ENCODE measurements at places on chromosomes 6 and 20.

DNA sequence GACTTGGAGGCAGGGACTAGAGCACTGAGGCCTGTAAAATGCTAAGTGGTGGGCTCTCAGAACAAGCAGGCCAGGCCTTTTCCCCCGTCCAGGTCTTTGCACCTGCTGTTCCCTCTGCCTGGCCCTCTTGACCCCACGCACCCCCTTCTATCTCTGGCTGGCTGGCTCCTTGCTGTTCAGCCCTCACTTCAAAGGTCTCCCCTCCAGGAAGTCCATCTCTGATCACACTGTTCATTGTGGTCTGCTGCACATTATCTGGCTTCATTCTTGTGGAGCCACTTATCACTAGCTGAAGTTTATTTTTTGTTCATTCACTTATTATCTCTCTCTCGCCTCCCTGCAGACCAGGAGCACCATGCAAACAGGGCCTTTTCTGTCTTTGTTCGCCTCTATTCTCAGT, 24.5 kb downstream of the SLC13A3 start:
- DNase-seq = no peak

DNA sequence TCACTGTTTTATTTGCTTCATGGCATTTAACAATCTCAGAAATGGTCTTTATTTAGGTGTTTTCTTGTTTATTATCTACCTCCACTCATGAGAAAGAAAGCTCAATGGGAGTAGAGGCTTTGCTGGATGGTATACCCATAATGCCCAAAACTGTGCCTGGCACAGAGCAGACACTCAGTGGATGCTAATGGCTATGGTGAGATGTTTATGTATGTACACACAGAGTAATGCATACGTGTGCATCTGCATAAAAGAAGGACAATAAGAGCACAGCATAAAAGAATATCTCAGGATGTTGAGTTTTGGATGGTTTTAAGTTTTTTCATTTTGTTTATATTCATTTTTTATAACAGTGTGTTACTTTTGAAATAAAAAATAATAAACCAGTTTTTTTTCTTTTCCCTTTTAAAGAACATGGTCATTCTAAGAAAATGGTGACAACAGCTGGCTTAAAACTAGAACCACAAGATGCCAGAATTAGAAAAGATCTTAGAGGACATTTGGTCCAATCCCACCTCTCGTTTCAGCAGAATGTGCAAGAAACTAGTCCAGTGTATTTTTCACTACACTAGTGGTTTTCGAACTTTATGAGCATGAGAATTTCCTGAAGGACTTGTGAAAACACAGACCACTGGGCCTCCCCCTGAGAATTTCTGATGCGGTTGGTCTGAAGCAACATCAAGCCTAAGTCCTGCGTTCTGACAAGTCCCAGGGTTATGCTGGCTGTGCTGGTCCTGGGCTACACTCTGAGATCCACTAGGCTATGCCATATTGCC, 131.9 kb downstream of the FYN start:
- no peak for DNase-seq

DNA sequence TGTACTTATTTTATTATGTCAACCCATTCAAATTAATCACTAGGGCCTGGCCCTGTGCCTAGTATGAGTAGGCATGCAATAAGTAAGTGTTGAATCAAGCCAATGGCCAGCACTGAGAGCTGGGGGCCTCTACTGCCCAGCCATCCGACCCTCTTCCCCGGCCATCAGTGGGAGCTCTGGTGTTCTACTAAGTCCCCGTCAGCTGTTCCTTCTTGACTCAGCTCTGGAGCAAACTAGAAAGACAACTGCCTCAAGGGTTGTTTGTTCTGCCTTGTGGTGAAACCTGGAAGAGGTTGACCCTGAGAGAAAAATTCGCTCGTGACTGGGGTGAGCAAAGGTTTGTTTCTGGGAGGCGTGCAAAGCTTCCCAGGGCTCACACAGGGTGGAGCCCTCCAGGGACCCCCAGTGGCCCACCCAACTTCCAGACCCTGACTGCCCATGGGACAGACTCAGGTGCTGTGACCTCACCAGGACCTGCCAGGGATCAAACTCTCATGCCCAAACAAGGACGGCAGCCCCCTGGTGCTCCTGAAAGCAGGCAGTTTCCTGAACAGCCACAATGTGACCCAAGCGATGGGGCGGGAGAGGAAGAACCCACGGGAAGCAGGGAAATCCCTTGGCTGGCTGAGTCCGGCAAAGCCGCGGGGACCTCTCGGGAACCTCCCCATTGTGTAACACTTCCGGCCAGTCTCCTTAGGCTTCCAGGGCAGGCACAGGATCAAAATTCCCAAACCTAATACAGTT, 50.4 kb downstream of the BANF2 start:
- no peak for DNase-seq

DNA sequence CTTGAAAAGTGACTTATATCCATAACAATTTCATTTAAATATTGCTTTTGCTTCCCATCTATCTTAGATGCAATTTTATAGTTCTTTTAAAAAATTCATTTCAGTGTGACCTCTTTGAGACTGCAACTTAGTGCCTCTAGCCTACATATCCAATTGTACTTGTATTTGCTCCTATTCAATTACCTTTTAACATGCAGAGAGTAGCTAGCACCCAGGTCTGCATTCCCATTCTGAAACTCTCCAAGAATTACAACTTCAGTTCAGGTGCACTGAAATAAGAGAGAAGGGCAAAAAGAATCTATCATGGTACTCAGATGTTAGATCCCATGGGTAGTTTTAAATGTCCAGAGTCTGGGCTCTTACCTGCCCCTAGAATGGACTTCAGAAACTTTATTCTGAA, 765.4 kb upstream of the SLC35B3 start:
- DNase-seq = no peak

- DNase-seq = no peak
These were observed 79.9 kb upstream of the CCDC167 start for GRCh38 chr6:37579444-37580067.

DNA sequence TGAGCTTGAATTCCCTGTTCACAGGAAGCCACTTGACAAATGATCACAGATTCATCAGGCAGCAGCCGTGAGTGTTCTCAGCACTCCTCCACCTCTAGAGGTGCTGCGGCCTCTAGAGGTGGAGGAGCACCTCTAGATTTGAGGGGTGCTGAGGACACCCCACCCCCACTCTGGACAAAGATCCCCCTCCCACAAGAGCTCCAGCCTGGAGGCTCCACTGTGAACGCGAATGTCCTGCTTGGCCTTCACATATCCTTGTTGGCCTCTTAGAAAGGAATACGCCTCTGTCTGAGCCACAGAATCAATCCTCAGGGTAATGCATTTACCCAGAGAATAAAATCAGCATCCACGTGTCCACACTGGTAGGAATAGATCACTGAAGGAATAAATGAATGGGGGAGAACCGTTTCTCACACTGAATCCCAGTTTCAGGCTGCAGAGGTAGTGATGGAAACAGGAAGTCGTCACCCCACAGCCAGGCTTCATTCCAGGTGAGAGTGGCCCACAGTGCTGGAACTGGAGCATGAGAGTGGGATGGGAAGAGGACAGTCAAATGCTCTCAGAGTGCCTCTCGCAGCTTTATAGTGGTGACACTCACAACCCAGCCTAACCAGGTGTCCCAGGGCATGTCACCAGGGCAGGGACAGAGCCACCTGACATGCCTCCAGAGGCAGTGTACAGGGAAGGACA, 16.6 kb downstream of the NPEPL1 start:
- DNase-seq = no peak

GRCh38 chr6:83429857-83430610, 817 bp downstream of the ME1 start:
- no peak for DNase-seq

DNA sequence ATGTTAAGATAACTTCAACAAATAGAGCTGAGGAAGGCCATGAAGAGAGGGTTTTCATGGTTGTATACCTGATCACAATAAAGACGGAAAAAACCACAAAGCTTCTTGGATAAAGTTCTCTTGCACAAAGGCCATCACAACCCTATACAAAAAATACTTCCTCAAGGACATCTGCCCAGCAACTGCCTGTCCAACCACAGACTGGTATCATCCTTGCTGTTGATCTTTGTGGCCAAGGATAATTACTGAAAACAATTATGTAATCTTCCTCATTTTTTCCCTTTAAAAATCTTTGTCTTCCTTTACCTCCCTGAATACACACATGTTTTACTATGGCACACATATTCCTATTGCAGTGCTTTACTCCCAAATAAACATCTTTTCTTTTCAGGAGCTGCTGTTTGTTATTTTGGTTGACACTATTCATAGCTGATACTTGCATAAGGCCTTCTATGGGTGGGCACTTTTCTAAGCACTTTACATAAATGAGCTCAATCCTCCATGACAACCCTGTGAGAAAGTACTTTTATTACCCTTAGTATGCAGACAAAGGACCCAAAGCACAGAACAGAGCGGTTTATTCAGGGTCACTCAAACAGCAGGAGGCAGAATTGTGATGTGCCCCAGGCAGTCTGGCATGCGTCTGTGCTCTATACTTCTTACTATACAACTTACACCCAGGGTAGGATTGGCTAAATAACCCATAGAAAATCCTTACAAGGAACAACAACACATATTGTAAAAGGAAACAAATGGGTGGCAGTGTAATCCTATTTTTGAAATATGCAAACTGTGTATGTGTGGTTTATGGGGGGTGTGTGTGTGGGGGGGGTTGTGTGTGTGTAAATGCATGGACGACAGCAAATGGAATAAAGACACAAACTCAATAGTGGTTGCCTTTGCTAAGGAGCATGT, 35.1 kb downstream of the SNRNP48 start:
- DNase-seq = no peak

DNA sequence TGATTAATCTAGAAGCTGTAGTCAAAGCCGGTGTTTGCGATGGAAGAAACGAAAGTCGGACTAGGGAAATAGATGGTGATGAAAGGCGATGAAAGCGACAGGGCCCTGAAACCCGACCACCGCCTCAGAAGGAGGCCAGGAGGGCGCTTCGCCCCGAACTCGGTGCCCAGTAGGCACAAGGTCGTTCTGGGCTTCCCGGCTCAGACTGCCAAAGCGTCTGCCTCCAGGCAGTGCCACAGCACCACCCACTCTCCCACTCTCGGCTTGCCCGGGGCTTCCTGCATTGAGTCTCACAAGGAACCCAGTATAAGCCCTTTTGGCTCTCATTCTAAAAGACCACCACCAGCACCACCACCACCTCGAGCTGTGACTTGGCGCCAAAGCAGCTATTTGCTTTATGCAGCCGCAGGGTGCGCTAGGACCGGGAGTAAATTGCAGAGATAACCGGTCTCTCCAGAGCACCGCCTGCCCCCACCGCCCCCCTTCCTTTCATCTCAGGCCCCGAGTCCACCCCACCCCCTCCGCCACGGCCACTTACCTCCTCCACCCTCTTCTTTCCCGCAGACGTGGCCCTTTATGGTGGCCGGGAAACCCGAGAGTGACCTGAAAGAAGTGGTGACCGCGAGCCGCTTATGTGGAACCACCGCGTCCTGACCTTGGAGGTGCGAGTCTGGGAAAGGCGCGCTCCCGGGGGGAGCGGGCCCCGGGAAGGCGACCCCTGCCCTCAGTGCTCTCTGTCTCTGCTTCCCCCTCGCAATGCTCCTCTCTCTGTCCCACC, 2.4 kb downstream of the TCF21 start:
- DNase-seq = no peak

GRCh38 chr6:17042422-17043147, 59.3 kb upstream of the STMND1 start:
- peak; percentile 18 for DNase-seq

GRCh38 chr6:143773506-143774150, 69.5 kb upstream of the LTV1 start:
- DNase-seq = no peak

DNA sequence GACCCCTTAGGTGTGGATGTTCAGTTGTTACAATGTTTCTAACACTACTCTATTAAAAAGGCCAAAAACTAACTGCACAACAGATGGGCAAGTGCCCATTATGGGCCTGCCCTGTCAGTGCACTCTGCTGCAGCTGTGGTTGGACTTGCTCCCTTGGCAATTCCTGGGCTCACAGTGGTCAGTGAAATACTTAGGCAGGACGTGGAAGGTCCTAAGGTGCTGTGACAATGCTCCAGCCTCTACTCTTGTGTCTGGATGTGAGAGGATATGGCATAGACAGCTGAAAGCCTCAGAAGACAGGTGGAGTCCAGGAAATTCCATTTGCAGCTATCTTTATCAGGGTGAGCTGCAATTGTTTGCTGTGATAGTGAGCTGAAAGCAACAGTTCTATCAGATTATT, 136.5 kb upstream of the OLIG3 start:
- no peak for DNase-seq

- DNase-seq = no peak
These were observed 67.9 kb upstream of the SLCO4A1 start for GRCh38 chr20:62574230-62574993.

GRCh38 chr20:63582382-63583063, 8.5 kb upstream of the HELZ2 start:
- no peak for DNase-seq

- no peak for DNase-seq
These were observed 58.6 kb downstream of the TINAG start for GRCh38 chr6:54366667-54367327.

All from NT2/D1 (cell line).